Fibroblast of skin of abdomen (primary cell): ENCODE measurements at places on chromosomes 6 and 20.

DNA sequence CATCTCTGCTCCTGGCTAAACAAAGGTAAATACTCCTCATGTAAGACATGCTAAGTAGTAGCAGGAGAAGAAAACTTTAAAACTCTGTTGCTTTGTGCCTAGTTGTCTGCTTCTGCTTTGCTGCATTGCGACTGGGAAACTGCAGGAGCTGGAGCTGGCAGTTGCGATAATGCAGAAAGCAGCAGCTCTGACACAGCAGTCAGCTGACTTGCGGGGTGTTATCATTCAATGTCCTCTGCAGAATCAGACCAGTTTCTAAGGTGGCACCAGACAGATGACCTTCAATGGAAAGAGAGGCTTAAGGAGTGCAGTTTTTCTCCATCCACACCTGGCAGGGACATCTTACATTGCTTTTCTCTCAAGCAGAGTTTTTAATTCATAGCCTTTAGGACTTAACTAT lies 69.9 kb upstream of the SOX4 start:
- no peak for DNase-seq

DNA sequence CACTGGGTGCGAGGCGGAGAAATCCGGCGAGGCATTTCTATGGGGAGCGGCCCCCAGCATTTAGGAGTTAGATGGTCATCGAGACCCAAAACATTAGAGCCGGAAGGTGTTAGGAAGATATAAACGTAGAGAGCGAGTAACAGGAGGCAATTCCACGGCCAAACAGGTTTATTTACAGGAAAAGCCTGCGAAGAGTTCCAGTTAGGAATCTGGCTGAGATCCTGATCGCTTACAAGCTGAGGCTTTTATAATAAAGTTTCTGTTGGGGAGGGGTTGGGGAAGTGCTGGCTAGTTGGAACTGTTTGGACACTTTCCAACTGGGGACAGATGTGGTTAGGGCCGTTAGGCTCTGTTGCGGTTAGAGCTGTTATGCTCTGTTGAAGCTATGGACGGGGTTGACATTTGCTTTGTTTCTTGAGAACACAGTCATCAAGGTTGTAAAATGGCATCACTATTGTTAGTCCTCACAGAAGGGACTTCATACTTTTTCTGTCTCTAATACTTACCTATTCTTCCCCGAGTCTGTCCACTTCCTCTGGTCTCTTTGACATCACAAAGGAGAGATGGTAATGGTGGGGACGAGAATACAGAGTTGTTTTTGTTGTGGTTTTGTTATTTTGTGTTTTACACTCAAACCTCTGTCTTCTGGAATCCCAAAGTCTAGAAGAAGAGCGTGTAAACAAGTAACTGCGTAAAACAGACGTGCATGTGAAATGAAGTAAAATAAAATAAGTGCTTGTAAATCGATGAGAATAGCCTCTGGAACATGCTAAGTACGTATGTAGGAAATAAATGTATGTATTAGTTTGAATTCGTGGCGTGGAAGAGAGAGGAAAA lies 554 bp upstream of the ZSCAN31 start:
- DNase-seq = peak; percentile 35

- no peak for DNase-seq
These were observed 29.6 kb upstream of the VEGFA start for GRCh38 chr6:43740321-43740960.

- no peak for DNase-seq
These were observed 34.9 kb upstream of the HEY2 start for GRCh38 chr6:125714441-125715090.

DNA sequence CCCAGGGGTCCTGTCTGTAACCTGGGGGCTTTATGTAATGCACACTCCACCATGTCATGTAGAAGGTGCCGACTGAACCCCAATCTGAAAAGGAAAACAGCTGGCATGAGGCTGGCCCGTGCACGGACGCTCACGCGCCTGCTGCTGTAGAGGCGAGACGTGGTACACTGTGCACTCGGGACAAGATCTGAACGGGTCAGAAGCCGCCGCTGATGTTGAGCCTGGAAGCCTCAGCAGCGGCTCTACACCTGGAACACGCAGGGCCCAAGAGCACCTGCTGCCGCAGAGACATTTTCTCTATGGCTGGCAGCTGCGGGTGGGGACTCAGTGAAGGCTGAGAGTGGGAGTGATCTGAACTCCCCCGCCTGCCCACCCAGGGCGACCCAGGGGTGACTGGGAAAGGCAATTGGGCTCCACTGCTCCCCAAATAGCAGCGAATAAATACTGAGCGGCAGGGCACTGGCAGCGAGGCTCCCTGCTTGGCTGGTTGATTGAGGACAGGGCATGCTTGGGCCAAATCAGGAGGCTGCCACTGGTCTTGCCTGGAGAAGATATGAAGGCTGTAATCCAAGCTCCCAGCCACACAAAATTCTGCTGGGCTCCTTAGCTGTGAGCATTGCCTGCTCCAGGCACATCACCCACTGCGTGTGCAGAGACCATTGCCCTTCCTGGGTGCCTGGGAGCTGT lies 2.5 kb upstream of the OGFR start:
- no peak for DNase-seq

GRCh38 chr6:166315436-166315835 lies 7.2 kb upstream of the PRR18 start:
- DNase-seq = no peak

GRCh38 chr20:9068841-9069663 lies at the start of gene PLCB4:
TSS of gene PLCB4 (plus strand) at chr20:9069087. CDS start at chr20:9307815, 238,728 bp downstream.
- DNase-seq = peak; percentile 43

DNA sequence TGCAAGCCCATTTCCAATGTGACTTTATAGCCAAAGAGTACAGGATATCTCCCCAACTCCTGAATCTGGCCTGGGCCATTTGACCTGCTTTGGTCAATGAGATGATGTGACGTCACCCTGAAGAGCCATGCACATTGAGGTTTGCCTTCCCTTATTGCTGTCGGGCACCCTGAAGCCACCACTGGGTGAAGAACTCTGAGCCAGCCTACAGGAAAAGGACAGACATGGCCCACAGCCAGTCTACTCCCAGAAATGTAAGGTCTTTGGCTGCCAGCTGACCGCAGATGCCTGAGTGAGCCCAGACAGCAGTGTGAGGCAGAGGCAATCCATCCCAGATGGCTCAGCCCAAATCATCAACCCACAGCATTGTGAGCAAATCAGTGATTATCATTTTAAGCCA lies 3.7 kb upstream of the SYNDIG1 start:
- peak; percentile 76 for DNase-seq

GRCh38 chr20:36745234-36745926 lies 510 bp downstream of the NDRG3 start:
- DNase-seq = no peak

DNA sequence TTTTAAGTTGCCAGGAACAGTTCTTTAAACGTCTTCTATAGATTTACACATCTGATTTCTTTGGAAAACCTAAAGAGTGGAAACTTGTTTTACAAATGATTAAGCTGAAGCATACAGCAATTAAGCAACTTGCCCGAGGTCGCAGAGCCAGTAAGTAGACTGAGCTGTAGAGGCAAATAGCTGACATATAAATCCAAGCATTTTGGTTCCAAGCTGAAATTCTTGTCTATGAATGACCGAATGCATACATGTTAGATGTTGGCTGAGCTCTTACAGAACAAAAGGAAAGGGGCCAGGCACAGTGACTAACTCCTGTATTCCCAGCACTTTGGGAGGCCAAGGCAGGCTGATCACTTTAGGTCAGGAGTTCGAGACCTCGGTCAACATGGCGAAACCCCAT lies 101.8 kb upstream of the SGK1 start:
- peak; percentile 49 for DNase-seq

DNA sequence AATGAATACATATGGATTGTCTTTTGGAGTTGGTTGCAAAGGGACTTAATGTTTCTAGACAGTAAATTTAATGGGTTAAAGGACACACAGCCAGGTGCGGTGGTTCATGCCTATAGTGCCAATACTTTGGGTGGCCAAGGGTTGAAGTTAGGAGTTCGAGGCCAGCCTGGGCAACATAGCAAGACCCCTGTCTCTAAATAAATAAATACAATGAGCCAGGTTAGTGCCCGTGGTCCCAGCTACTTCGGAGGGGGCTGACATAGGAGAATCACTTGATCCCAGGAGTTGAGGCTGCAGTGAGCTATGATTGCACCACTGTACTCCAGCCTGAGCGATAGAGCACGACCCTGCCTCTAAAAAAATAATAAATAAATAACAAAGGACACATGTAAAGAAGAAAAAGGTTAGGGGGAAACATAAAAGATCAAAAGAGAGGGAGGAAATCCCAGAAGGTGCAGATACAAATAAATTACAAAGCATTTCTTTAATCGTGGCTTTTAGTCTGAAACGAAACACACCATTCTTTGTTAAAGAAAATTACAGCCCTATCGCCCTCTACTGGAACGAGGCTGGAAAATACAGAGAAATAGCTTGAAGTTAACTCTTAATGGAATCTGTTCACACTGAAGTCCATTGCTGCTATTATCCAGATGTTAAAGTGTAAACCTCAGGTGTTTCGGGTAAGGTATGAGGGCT lies 42.6 kb upstream of the SCML4 start:
- DNase-seq = peak; percentile 30

DNA sequence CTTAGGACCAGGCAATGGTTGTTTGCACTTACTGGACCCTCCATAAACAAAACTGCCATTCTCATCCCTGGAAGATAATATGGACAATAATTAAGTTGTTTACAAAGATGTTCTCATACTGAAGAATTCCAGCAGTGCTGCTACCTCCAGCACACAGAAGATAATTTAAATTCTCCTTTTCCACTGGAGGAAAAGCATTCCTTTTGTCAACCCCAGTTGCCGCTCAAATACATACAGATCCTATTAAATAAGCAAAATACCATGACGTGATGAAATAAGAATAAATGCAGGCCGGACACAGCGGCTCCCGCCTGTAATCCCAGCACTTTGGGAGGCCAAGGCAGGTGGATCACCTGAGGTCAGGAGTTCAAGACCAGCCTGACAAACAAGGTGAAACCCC lies 54.5 kb upstream of the IPCEF1 start:
- peak; percentile 18 for DNase-seq

GRCh38 chr20:63658749-63659187 lies 656 bp downstream of the RTEL1 start:
- peak; percentile 24 for DNase-seq

- no peak for DNase-seq
These were observed 27.4 kb downstream of the CBLN4 start for GRCh38 chr20:55977690-55978459.

- DNase-seq = no peak
These were observed 259.3 kb downstream of the KIF16B start for GRCh38 chr20:16313917-16314316.

- no peak for DNase-seq
These were observed 693.6 kb downstream of the HACE1 start for GRCh38 chr6:104166055-104166668.

GRCh38 chr6:3244003-3244831 lies 14.5 kb upstream of the PSMG4 start:
- DNase-seq = no peak

GRCh38 chr6:46490425-46491200 lies 636 bp downstream of the RCAN2 start:
- no peak for DNase-seq

DNA sequence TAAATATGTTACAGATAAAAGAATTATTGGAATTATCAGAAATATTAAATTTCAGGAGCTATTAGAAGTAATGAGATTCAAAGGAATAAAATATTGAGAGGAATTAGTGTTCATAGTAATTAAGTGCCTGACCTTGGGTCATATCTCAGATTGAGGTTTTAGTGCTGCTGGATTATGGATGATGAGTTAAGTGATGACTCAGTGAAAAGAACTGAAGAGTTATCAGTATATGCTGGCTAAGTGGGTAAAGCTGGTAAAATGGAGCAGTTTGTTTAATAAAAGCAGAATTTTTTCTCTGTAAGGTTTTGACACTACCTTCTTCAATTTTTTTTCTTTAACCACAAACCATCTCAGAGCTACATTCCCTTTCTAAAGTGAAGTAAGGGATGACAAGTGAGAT lies 206.7 kb downstream of the MANEA start:
- DNase-seq = no peak

GRCh38 chr6:75081921-75082320 lies 123.9 kb downstream of the COL12A1 start:
- peak; percentile 62 for DNase-seq

GRCh38 chr6:108983151-108983550 lies 111.5 kb downstream of the SESN1 start:
- no peak for DNase-seq

DNA sequence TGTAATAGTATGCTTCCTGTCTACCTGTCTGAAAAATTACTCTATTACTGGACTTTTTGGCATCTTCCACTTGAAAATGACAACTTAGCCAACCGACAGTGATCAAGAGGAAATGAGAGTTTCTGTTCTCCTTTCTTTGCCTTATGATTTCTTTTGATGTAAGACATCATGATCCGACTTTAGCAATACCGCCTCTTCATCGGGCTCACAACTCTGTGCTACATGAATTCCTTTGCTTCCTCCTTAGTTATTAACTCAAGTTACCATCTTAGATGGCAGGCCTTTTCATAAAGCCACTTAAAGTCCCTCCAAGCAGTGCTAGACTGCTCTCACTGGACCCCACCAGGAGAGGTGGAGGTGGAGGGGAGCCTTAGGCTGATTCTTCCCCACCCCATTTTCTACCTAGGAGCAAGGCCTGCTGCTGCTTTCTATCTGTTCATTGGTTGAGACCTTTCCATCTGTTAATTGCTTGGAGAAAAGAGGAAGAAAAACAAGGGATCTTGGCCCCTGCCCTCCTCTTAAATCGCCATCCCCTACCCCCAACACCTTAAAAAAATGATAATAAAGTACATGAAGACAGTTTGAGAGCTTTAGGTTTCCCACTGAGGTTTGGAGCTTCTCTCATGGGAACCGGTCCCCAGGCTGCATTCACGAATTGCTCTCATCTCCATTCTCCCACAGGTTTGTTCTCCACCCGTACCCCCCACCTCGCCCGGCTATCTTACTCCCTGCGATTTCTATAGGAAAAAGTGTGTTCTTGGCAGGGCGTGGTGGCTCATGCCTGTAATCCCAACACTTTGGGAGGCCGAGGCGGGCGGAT lies 21.6 kb upstream of the MCM3 start:
- DNase-seq = no peak
